ENCODE measurements at places on chromosomes 13 and 19. TPM values are rescaled to one million over a fixed set of nuclear protein-coding genes. Genes with fewer than 3 reads are reported as not detected.
A peak's percentile ranks its signal among the peaks of the same experiment; 100 is the strongest.

GRCh38 chr19:39409208-39410016 lies 2.8 kb downstream of the ZFP36 start:
- DNase-seq: no peak

PDX1 gene
- total RNA-seq: 0.12 TPM

SIGLEC11 gene
- total RNA-seq: not detected

ZNF729 gene
- not detected for total RNA-seq

GRCh38 chr19:17260842-17261325 lies 3.7 kb downstream of the USHBP1 start:
- DNase-seq: peak; percentile 77

DNA sequence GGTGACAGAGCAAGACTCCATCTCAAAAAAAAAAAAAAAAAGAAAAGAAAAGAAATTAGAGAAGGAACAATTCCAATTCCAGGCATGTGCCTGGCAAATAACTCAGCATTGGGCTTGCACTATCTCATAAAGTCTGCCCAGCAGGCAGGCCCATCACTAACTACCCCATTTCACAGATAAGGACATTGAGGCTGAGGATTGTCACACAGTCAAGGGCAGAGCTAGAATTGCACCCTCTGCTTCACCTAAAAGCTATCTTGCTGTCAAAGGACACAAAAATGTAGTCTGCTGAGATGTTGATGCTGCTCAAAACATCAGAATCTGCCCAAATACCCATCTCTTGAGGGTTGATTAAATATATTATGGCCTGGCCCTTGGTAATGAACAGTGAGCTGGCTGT lies 20.7 kb upstream of the COLGALT1 start:
- no peak for DNase-seq

All from NCI-H460 (cell line).